GM23338 (cell line): ENCODE measurements at places on chromosomes 6 and 20.

DNA sequence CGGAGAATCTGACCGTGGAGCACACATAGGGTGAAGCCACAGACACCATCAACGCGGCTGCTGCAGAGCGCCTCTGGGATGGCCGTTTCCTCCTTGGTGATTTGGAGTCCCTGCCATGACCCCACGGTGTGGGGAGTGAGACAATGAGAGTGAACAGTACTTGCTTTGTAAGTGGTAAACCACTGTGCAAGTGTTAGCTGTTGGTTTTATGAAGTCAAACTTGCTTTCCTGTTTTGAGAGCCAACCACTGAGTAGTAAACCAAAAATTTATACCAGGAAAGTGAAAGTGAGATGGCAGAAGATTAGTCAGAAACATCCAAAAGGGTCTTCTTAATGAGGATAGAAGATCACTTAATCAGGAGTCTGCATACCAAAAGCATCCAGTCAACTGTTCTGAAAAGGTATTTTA, 160.7 kb downstream of the FOXC1 start:
- no peak for DNase-seq

- no peak for DNase-seq
These were observed 216.6 kb upstream of the UFL1 start for GRCh38 chr6:96304997-96305396.

DNA sequence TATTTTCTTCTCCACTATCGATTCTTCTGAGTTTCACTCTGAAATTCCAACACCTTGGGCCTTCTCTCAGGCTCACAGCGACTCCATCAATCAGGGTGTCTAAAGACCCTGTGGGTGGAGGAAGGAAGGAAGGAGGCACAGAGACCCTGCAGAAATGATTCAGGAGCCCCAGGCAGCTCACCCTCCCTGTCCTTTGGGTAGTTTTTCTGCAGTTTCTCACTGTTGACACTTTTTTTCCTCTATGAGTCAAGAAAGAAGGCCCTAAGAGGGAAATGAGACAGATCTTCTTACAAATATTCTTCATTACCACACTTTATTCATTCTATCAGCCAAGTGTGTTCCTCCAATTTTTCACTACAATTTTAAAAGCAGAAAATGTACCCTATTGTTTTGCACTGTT, 34.2 kb upstream of the TBXT start:
- DNase-seq = no peak

DNA sequence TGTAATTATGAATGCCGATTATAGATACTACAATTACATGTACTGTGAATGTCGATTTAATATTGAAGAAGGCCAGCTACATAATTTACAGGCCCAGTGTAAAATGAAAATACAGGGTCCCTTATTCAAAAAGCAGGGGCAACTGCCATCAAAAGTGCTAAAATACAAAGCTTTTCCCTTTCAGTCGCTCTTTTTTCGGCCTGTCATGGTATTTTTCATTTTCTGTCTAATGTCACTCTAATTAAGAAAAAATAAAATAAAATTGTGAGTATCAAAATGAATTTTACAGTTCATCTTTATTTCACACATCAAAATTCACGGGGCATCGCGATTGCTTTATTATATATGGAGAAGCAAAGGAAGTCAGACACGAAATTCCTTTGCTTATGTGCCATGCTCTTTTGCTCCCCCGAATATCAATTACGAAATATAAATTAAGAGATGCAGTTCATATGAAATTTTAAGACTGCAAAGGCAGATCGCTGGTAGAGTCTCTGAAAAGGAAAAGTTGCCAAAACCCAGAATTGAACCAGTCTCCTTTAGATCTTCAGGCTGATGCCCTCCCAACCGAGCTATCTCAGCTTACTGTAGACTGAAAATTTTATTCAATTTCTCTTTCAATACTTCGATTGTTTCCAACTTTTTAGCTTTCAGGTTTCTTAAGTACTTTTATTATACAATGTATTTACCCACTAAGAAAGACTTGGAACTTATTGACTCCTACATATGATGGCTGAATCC, 197.0 kb downstream of the TRIM27 start:
- DNase-seq = no peak

GRCh38 chr6:18406955-18407749, 20.0 kb downstream of the RNF144B start:
- no peak for DNase-seq
